Spinal cord (tissue), 10 donors: ENCODE measurements at places on chromosomes 2 and 18. TPM values are rescaled to one million over a fixed set of nuclear protein-coding genes. Genes with fewer than 3 reads are reported as not detected.

DNA sequence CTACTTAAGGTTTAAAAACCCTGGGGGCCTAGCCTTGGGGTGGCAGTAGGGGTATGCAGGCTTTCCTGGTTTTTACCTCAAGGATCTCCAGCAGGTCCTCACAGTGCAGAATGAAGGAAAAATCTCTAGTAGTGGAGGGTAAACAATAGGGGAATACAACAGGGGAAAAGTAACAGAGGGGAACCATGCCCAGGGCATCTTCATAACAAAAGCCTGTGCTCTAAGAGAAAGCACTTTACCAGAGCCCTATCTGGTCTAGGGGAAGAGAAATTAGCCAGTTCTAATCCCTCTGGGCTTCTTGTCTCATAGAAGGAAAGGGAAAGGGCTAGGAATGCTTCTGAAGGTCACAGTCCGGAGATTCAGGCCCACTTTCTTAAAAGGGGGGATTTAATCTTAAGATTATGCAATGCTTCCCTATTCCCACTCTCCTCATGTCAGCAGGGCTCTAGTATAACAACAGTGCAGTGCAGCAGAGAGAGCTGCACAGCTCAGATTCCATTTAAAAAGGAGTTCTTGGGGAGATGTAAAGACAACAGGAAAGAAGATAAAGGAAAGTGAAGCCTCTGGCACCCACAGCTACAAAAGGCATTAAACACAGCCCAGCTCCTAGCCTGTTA is 149.0 kb upstream of the CYP1B1 start:
- H3K36me3 ChIP-seq = no peaks in the 10 kb centered on the region
- no peak for DNase-seq
- H3K27ac ChIP-seq = no peak overlapping the region
- H3K27me3 ChIP-seq = peaks cover 3% of the 10 kb centered on the region
- H3K4me1 ChIP-seq = no peaks in the 10 kb centered on the region
- H3K4me3 ChIP-seq = no peak overlapping the region

GRCh38 chr2:240393831-240394410 is 41.5 kb upstream of the GPC1 start:
- H3K27ac ChIP-seq = no peak overlapping the region
- H3K36me3 ChIP-seq = no peaks in the 10 kb centered on the region
- H3K4me3 ChIP-seq = no peak overlapping the region
- peaks cover 35% of the 10 kb centered on the region for H3K4me1 ChIP-seq

G6PC2 gene
- total RNA-seq = not detected

DNA sequence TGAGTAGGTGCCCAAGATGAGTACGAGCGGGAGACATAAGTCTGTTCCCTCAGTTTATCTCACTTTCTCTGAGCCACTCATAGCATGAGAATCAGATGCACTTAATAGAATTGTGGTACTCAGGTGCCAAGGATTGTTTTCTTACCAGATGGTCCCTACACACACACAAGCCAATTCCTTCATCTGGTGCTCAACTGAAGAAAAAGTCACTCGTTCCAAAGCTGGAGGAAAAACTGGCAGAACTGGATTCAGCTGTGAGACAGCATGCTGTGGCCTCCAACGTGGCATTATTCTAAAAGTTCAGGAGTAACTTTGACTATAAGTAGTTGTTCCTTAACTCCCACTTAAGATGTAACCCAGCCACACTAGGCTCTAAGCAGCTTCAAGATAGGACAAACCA is 33.4 kb upstream of the ABCA12 start:
- DNase-seq = no peak

DNA sequence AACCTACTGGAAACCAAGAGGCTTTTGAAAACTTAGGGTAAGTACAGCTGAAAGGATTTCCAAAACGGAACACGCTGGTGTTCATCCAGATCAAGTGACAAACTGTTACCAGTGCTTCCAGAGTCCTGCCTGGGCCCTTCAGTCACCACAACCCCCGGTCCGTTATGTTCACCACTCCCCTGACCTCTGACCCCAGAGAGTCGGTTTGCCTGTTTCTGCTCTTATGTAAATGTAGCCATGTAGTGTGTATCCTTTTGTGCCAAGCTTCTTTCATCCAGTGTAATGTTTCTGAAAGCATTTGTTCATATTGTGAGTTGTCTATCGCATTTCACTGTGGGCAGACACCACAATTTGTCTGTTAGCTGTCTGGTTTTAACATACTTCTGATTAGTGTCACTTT is 217.5 kb downstream of the NCK2 start:
- H3K4me3 ChIP-seq = no peak overlapping the region
- no peaks in the 10 kb centered on the region for H3K36me3 ChIP-seq
- no peaks in the 10 kb centered on the region for H3K4me1 ChIP-seq
- DNase-seq = no peak
- no peak overlapping the region for H3K27ac ChIP-seq
- H3K27me3 ChIP-seq = peaks cover 2% of the 10 kb centered on the region

PLA2R1 gene
- 56.4 TPM for total RNA-seq

PDIA6 gene
- total RNA-seq = 166 TPM

RNF181 gene
- 213 TPM for total RNA-seq

DNA sequence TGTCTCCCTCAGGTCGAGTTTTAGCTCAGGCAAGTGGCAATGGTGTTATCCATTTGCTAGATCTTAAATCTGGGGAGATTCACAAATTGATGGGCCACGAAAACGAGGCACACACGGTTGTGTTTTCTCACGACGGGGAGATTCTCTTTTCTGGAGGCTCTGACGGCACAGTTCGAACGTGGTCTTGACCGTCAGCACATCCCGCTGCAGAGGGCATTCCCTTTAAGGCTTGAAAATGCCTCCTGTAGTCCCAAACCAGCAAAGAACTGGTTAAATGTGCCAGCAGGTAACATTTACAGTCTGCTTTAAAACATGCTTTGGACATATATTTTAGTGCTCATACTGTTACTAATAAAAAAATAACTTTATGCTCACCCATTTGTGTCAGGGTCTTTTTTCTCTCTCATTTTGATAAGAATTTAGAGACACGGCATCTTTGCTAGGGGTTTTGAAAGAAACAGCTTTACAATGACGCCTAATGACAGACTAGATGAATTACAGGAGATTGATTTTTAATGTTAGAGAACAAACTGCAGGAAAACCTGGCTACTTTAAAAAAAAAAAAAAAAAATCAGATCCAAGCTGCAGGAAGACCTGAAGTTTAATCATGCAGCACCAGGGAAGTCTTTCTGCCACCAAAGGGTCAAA is 602 bp upstream of the VWC2L start:
- no peak overlapping the region for H3K27ac ChIP-seq
- H3K27me3 ChIP-seq = no peaks in the 10 kb centered on the region
- H3K4me1 ChIP-seq = no peaks in the 10 kb centered on the region
- H3K36me3 ChIP-seq = no peaks in the 10 kb centered on the region

- no peaks in the 10 kb centered on the region for H3K27me3 ChIP-seq
- H3K4me3 ChIP-seq = no peak overlapping the region
- H3K4me1 ChIP-seq = peaks cover 3% of the 10 kb centered on the region
- no peak for DNase-seq
- no peaks in the 10 kb centered on the region for H3K36me3 ChIP-seq
Measured at GRCh38 chr2:12649602-12650400, 66.9 kb upstream of the TRIB2 start.

GRCh38 chr18:3599195-3599594 is 149.2 kb downstream of the TGIF1 start:
- no peak overlapping the region for H3K27ac ChIP-seq
- peaks cover 45% of the 10 kb centered on the region for H3K4me1 ChIP-seq
- no peak for DNase-seq
- H3K36me3 ChIP-seq = peaks cover 2% of the 10 kb centered on the region

- H3K27ac ChIP-seq = no peak overlapping the region
- peaks cover 2% of the 10 kb centered on the region for H3K36me3 ChIP-seq
- no peaks in the 10 kb centered on the region for H3K4me1 ChIP-seq
- no peaks in the 10 kb centered on the region for H3K27me3 ChIP-seq
- no peak overlapping the region for H3K4me3 ChIP-seq
- no peak for DNase-seq
Measured at GRCh38 chr2:221425353-221425752, 146.8 kb downstream of the EPHA4 start.

DNA sequence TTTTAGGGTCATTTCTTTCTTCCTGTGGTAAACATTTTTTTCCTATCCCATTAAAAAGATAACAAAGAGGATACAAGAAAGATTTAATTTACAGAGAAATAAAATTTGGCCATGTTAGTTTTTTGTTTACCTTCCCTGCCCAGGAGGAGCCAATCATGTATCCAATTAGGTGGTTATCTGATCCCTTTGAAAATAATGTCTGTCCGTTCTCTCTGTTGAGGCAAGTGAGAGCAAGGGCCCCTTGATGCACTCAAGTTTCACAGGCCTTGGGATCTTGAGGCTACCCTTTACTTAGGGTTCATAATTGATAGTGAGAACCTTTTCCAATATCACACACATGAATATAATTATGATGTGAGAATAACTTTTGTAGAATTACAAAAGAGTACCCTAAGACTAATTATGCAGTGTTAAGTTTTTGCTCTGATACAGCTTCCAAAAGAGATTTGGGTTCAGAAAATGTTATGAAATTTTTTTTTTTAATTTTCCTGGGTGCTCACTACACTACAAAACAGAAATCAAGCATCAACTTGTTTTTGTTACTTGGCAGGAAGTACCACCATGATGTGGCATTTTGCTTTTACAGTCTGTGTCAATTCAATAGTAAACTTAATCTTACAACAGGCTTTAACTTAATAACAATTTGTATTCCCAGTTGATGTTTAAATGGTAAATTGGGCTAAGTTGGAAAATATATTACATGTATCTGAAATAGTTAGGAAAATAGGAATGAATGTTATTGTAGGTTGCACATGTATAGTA is 42.0 kb downstream of the AFTPH start:
- H3K27me3 ChIP-seq = no peaks in the 10 kb centered on the region
- DNase-seq = no peak
- no peak overlapping the region for H3K27ac ChIP-seq
- no peaks in the 10 kb centered on the region for H3K36me3 ChIP-seq
- no peak overlapping the region for H3K4me3 ChIP-seq
- no peaks in the 10 kb centered on the region for H3K4me1 ChIP-seq

GRCh38 chr2:149141046-149141445 is 102.5 kb downstream of the LYPD6B start:
- no peak overlapping the region for H3K27ac ChIP-seq
- no peaks in the 10 kb centered on the region for H3K27me3 ChIP-seq
- H3K36me3 ChIP-seq = no peaks in the 10 kb centered on the region
- DNase-seq = no peak

DNA sequence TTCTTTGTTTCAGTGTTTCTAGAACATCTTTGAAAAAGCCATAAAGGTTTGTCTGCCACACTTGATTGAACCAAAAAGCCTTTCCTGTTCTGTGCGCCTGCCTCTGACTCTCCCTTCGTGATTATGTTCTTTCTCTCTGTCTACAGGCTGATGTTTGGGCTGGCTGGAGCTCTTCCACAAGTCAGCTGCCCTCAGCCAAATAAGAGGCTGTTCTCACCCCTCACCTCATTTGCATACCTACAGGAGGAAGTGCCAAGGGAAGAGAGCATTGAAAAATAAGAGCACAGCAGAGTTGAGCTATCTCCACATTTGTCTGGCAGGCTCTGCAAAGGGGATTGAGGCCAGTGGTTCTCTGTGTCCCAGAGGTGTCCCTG is 15.8 kb downstream of the INPP5D start:
- H3K36me3 ChIP-seq = no peaks in the 10 kb centered on the region
- no peak for DNase-seq
- H3K27ac ChIP-seq = no peak overlapping the region
- no peak overlapping the region for H3K4me3 ChIP-seq
- peaks cover 13% of the 10 kb centered on the region for H3K4me1 ChIP-seq
- no peaks in the 10 kb centered on the region for H3K27me3 ChIP-seq

GRCh38 chr2:55968941-55969340 is 45.4 kb upstream of the EFEMP1 start:
- DNase-seq = no peak
- no peak overlapping the region for H3K4me3 ChIP-seq
- H3K36me3 ChIP-seq = no peaks in the 10 kb centered on the region
- H3K27me3 ChIP-seq = no peaks in the 10 kb centered on the region
